ENCODE measurements at places on chromosomes 11 and 22.

DNA sequence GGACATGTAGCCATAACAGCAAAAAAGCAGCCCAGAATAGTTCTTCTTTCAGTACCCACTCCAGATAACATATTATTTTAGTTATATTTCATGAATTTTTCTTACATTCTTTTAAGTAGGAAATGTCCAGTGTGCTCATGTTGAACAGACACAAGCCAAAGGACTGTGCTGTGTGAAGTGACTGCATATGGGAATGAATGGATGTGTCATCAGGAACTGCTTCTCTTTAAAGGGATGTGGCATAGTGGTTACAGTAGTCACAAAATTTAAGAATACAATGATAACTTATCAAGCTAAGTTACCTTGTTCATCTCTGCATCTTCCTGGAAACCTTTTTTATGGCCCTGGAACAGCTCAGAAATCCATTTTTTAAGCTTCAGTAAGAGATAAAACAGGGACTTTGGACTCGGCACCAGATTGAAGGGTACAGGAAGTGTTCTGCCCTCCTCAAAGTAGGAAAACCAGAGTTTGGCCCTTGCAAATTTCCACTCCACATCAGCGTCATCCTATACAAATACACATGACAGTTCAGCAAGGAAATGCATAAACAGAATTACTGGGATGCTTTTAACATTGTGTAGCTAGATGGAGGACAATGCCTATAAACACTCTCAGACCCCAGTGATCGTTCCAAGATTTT lies 112.8 kb downstream of the TRPC6 start:
- DNase-seq: no peak

DNA sequence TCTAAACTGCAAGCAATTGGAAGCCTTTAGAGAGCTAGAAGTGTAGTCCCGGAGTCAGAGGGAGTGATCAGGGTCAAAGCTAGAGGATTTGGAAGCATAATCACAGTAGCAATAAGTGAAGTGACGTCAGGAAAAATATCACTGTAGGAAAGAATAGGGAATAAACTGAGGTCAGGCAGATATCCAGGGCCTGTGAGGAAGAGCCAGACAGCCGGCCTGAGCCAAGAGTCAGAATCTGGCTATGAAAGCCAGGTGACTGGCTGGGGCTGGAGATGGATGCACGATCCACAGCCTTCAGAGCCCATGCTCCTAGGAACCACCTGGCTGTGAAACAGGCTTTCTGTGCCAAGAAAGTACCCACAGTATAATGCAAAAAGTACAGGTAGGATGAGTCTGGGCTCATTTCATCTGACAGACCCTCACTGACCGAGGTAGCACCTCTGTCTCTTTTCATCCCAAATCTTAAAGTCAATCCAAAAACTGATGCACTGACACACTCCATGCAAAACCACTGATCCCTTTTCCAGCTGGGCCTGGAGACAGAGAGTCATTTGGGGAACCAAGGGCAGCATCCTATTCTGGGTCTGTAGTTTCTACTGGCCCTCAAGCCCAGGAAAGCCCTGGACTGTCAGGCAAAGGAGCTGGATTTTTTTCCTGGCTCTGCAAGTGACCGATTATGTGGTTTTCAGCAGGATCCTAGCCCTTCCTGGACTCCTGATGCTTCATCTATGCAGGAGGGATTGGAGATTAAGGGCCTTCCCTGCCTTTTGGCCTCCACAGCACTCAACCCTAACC lies 21.3 kb downstream of the TRIM66 start:
- no peak for DNase-seq

DNA sequence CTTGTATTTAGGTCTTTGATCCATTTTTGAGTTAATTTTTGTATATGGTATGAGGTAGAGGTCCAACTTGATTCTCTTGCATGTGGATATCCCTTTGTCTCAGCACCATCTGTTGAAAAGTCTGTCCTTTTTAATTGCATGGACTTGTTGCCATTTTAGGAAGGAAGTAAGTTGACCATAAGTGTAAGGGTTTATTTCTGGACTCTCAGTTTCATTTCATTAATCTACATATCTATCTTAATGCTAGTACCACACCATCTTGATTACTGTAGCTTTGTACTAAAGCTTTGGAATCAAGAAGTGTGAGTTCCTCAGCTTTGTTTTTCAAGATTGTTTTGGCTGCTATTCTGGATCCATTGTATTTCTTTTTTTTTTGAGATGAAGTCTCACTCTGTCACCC lies 31.4 kb downstream of the CBL start:
- no peak for DNase-seq

- no peak for DNase-seq
Measured at GRCh38 chr11:92765965-92766371, 203.5 kb upstream of the MTNR1B start.

DNA sequence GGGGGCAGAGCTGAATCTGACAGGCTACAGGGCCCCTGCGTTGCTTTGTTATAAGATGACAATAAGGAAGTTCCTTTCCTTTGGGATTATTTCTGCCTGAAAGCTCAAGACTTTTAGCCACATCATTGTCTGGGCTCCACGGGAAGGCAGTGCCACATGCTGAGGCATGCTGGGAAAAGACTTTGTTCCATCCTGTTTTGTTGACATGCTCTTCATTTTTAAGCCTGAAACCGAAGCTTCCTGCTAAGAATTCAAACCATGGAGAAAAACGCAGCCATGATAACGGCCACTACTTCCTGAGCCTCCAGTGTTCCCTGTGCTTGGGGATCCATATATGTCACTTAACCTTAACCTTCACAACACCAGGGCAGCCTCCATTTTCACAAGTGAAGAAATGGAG lies 5.5 kb upstream of the TCF20 start:
- DNase-seq: no peak

- no peak for DNase-seq
Measured at GRCh38 chr11:46099963-46100316, 21.3 kb downstream of the PHF21A start.

- DNase-seq: no peak
Measured at GRCh38 chr11:73969991-73970800, 12.4 kb downstream of the UCP2 start.

GRCh38 chr11:66281776-66282467 lies 3.9 kb downstream of the CNIH2 start:
- DNase-seq: no peak

DNA sequence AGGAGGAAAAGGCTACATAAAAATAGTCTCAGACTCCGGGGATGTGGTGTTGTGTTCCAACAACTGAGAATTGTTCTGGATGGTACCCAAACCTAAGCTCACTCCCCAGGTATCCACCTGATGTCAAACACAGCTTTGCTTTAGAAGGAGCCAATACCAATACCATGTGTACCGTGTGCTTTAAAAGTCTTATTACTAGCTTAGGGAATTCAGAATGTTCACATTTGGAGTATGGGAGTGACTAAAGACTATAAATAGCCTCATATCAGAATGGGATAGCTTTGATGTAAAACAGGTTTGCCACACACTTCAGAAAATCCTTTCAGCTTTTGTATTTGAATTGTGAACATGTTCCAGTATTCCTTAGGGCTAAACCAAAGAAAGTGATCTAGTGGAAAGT lies 248.7 kb upstream of the ARHGAP42 start:
- DNase-seq: no peak

- DNase-seq: no peak
Measured at GRCh38 chr11:36381015-36381360, 84.9 kb downstream of the PRR5L start.

GRCh38 chr11:16293204-16293681 lies 63.1 kb downstream of the SOX6 start:
- no peak for DNase-seq

GRCh38 chr11:61635787-61636186 lies 44.4 kb upstream of the DAGLA start:
- DNase-seq: peak; percentile 67

- no peak for DNase-seq
Measured at GRCh38 chr11:69210310-69211035, 54.7 kb downstream of the SMIM38 start.

GRCh38 chr11:62560566-62561103 lies 13.1 kb downstream of the EEF1G start:
- no peak for DNase-seq

DNA sequence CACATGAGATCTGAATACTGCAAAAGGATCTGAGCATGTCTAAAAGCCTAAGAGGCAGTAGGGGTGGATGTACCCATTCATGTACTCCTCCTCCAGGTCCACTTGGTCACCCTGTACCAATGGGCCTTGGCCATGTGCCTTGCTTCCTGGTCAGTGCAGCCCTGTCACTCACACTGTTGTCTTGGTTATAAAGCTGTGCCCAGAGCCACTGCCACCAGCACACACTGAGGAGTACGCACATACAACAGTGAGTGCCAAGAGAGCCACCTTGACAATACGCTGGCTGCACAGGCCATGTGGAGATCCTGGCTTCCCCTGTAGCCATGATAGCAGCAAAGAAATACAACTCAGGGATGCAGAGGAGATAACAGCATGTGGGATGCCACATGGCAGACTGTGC lies 96.4 kb upstream of the LDLRAD3 start:
- no peak for DNase-seq

- DNase-seq: no peak
Measured at GRCh38 chr22:46064228-46064965, 85.9 kb upstream of the PPARA start.

DNA sequence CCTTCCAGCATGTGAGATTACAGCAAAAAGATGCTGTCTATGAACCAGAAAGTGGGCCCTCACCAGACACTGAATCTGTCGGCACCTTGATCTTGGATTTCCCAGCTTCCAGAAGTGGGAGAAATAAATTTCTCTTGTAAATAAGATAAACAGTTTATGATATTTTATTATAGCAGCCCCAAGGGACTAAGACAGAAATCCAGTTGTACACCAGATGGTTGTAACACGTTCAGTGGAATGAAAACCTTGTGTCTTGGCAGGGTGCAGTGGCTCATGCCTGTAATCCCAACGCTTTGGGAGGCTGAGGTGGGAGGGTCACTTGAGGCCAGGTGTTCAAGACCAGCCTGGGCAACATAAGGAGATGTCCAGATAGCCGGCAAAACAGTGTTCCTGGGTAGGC lies 61.8 kb downstream of the MCHR1 start:
- DNase-seq: no peak

DNA sequence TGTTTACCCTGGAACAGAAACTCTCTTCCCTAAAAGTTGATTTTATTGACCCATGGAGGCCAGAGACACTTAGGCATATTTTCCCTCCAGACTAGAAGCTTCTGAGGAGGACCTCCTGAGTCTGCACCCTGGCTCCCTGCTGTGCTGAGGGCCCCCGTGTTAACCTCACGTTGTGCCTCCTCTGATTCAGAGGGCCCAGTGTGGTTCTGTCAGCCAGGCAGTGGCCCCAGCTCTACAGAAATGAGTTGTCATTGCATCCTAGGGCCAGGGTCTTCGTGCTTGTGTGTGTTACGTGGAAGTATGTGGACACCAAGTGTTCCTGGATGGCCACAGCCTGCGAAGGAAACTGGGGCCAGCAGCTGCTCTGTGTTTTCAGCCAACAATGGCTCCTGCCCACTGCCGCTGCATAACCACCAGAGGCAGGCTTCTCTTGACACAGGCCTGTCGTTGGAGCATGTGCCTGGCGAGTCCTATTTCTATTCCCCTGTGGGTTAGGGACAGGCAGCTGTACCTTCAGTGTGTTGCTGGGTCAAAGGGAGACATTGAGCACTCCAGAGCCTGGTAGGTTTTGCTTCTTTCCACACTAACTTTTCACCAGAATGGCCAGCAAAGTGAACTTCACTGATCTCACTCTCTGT lies 44.5 kb downstream of the MED15 start:
- no peak for DNase-seq

DNA sequence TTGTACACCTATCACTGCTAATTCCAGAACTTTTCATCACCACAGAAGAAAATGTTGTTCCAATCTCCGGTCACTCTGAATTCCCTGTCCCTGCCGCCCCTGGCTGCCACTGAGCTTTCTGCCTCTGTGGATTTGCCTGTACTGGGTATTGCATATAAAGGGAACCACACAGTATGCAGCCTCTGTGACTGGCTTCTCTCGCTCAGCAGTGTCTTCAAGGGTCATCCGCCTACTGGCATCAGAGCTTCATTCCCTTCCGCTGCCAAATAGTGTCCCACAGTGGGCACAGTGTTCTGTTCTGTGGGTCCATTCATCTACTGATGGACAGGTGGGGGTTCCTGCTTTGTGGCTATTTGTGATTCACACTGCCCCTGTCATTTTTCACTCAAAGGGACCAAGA lies 5.3 kb downstream of the DHCR7 start:
- no peak for DNase-seq

DNA sequence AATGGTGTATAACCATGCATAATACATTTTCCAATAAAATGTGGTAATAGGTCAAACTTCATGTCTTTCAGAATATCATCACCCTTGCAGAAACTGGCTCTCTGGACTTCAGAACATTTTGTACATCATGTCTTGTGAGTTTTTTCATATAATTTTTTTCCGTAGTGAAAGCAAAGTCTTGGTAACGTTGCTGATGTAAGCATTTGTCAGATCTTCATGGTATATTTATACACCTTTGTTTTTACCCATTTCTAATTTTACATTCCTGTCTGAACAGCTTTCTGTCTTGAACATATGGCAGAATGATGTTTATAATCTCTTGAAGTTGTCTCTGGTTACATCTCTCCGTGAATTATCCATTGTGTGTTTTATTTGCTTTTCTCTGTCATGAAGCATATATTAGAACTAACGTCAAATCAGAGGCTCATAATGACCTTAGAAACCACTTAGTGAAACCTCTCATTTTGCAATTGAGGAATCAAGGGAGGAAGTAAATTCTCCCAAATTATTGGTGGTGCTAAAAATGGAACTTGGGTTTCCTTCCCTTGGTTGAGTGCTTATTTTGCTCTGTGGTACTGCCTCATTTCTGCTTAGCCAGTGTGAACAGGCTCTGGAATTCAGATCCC lies 37.4 kb downstream of the CSRP3 start:
- peak; percentile 21 for DNase-seq

DNA sequence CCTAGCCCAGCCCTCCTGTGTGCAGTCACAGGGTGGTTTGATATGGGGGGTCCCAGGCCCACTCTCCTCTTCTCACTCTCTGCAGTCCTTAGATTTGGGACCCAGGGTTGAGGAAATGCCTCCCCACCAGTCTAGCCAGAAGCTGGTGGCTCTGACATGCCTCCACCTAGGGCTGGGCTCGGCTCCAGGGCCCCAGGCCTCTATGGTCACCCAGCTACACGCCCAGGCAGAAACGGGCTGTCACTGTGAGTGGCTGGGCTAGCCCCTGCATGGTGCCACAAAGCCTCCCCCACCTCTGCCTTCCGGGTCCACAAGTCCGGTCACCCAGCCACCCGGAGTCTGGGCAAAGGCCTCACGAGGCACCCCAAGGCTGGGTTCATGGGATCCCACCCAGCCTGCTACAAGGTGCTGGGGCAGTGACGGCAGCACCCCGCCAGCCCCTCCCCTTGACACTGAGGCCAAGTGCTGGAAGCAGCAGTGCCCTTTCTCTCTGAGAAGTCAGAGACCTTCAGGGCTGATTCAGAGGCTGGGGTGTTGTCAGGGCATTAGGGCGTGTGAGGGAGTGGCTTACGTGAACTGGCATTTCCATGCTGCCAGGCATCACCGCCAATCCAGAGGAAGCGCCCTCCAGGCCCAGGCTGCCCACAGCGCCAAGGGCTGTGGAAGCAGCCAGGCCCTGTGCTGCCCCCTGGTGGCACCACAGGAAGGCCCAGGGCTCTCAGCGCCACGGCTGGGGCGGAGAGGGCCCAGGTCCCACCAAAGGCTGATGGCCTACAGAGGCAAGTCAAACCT lies 638 bp upstream of the PITPNM1 start:
- peak; percentile 73 for DNase-seq

- DNase-seq: no peak
Measured at GRCh38 chr11:16607675-16608644, 130.5 kb upstream of the C11orf58 start.

All from NCI-H2171 (cell line).